ENCODE measurements at places on chromosomes 1 and 21.
A peak's percentile ranks its signal among the peaks of the same experiment; 100 is the strongest.

GRCh38 chr1:228039986-228040385 is 33.2 kb downstream of the WNT3A start:
- DNase-seq, result no peak

GRCh38 chr1:241701483-241702295 is 49.6 kb downstream of the WDR64 start:
- DNase-seq, result no peak

- DNase-seq, result no peak
These were observed 21.9 kb downstream of the NCF2 start for GRCh38 chr1:183568176-183569021.

DNA sequence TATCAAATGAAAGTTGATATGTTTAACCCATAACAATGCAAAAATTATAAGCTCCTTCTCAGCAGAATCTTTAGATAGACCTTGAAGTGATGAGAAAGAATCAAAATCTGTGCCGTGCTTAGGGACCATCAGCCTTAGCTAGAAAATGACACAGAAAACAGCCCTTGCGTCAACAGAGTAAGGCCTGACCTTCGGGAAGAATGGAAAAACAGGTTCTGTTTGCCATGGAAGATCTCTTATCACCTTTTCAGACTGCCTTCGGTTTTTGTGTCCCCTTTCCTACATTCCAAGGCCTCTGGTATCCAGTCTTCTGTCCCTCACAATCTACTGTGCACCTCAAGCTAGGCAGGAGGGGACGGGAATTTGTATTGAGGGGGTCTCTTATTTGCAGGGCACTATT is 37.6 kb upstream of the DPT start:
- DNase-seq, result no peak

DNA sequence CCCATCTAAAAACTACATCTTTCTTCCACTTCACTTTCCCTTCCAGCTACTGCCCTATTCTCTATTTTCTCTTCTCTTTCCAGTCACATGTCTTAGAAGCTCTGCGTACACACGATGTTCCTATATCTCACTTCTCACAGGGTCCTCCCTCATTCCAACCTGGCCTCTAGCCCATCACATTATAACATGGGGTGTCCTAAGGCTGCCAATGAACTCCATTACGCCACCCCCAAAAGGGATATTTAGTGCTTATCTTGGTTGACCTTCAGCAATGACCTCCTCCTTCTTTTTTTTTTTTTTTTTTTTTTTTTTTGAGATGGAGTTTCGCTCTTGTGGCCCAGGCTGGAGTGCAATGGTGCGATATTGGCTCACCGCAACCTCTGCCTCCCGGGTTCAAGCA is 38.2 kb upstream of the FAM89A start:
- DNase-seq, result no peak

- no peak for DNase-seq
These were observed 28.0 kb upstream of the GLIS1 start for GRCh38 chr1:53766831-53767405.

DNA sequence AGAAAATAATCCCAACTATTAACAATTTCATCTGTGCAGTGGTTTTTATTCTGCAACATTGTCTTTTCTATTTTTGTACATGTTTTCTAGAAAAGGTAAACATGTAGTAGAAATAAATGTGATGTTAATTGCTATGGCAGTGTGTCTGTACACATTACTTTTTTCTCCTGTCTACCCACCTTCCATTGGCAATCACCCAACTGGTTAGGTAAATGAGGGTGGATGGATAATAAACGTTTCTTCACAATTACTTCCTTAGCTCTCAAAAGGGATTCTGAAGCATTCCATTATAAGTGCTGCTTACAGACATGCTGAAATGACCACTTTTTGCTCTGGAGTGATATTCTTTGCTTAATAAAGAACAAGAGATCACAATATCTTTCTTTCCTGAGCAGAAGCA is 61.4 kb downstream of the MAGI3 start:
- DNase-seq, result no peak

DNA sequence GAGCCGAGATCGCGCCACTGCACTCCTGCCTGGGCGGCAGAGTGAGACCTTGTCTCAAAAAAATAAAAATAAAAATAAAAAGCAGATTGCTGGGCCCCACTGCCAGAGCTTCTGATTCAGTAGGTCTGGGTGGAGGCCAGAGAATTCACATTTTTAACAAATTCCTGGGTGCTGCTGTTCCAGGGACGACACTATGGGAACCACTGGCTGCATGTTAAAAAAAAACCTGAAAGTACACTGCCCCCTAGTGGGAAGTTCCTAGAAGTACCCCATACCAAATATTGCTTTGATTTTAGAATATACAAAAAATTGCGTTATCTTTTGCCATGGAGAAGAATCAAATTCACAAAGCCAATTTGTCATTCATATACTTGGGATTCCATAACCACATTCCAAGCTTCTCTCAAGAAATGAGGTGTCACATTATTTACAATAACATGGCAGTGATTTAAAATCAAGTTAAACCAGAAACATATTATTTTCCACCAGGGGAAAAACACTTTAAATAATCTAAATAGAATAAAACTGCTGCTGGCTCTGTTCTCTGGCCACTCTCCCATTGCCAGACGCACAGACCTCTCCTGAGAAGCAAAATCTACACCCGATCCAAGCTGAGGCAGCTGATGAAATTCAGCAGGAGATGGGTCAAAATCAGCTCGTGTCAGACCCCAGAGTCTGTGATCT is 27.4 kb downstream of the SYF2 start:
- no peak for DNase-seq

GRCh38 chr1:72662918-72663317 is 380.6 kb upstream of the NEGR1 start:
- DNase-seq, result no peak

GRCh38 chr21:45336870-45337269 is 49.2 kb upstream of the POFUT2 start:
- DNase-seq, result no peak

DNA sequence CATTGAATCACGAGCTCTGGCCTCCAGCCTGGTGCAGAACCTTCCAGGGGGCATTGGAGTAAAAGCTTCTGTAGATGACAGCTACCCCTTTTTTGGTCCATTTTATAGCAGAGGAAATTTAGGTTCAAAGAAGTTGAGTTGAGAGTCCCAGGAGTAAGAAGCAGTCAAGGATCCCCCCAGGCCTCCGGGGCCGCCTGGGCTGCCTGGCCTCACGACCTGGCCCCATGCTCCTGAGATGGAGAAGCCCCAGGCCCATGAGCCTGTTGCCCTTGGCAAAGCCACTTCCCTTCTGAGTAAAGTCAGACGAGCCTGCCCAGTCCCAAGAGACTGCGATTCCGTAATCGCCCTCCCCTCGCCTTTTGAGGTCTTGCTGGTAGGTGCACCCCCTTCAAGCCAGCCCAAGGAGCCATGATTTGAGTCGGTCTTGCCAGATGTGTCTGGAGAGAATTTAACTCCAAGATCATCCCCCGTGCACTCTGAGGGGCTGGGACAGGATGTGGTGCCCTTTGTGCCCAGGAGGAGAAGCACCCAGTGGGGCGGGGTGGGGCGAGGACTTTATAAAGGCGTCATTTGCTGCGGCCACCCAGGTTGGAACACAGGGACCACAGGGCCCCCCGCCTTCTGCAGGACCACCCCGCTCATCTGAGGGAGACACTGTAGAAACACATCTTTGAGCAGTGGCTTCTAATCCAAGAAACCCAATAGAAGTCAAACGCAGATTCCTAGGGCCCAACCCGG is 30.1 kb downstream of the PDE9A start:
- peak; percentile 65 for DNase-seq

GRCh38 chr21:44618909-44619308 is 7.0 kb downstream of the KRTAP10-8 start:
- peak; percentile 82 for DNase-seq

GRCh38 chr1:186236921-186237320 is 138.1 kb downstream of the TPR start:
- DNase-seq, result no peak
